ENCODE measurements at places on chromosomes 7 and 10.

GRCh38 chr10:29529146-29529545 lies 105.6 kb downstream of the SVIL start:
- no peak for DNase-seq

DNA sequence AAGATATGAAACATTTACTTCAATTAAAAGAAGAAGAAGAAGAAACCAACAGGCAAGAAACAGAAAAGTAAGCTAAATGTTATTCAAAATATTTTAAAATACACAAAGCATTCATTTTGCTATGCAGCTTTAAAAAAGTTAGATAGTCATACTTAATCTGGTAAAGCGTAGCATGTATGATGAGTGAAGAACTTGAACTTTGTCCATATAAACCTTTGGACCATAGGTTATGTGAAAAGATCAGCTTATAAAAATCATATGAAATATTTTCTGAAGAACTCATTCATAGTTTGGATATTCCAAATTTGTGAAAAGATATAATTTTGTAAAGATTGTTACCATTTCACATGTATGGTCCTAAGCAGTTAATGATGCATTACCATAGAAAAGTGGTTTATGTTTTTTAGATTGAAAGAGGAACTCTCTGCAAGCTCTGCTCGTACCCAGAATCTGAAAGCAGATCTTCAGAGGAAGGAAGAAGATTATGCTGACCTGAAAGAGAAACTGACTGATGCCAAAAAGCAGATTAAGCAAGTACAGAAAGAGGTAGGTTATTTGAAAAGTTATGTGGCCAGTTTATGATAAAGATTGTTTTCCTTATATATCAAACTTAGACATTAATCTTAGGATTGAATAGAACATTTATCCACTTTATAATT lies 37.3 kb downstream of the KIF20B start:
- no peak for DNase-seq

DNA sequence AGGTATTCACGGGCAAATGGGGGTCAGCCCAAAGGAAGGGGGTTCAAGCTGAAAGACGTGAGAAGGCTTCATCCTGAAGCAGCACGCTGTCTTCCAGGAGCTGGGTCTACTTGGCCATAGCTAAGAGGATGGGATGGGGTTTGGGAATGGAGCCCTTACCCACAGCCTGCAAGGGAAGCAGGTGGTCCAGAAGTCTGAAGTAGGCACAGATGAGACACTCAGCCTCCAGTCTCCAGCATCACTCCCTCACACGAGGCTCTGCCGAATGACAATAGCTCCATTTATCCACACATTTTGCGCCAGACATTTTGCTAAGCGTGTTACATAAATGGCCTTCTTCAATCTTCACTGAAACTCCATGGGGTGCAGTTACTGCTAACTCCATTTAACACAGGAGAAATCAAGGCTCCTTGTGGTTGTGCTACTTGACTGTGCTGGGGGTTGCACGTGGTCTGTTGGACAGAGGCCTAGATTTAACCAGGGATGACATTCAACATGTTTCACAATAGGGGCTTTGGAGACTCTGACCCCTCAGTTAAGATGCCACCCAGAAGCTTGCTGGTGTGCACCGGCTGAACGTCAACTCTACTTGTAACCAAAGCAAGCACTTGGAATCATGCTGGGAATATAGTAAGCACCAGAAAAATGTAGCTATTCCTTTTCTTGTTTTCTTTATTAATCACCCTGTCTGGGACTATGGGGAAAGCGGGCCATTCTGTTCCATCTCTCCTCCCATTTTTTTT lies 85.3 kb downstream of the FAM241B start:
- DNase-seq = no peak

GRCh38 chr7:43463401-43463980 lies 119.4 kb upstream of the STK17A start:
- DNase-seq = no peak

- no peak for DNase-seq
Measured at GRCh38 chr10:11080564-11080984, 62.9 kb downstream of the CELF2 start.

DNA sequence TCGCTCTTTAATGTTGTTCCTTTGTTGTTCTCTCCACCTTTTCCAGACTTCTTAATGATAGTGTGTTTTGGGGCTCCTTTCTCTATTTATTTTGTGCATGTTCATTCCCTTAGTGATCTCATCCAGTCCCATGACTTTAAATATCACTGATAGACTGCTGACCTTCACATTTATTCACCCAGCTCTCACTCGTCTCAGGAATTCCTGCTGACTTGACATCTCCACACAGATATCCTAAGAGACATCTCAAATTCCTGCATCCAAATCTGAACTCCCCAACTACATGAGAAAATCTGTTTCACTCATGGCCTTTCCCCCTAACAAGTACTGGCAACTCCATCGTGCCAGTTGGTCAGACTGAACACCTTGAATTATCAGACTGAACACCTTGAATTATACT lies 111.2 kb downstream of the CTTNBP2 start:
- DNase-seq = no peak

DNA sequence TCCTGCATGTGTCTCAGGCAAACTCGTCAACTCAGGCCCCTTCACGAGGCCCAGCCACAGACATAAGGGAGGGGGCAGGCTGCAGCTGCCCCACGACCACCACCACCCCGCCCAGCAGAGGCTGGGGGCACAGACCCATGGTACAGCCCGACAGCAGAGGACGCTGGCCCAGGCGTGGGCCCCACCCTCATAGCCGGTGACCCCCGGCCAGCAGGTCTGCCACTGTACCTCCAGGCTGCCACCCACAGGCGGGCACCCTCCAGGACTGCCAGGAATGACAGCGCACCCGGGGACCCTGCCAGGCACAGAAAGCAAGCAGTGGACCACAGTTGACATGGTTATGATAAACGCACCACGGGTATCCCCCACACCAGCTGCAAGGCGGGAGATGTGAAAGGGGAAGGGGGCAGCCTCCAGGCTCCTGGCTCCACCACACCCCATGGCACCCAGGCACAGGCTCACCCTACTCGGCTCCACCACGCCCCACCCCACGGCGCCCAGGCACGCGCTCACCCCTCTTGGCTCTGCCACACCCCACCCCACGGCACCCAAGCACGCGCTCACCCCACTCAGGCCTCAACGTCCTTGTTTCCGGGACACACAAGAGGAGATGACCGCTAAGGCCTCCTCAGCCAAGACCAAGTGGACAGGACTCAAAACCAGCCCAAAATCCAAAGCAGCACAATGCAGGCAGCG lies 135.9 kb downstream of the MAD1L1 start:
- no peak for DNase-seq

DNA sequence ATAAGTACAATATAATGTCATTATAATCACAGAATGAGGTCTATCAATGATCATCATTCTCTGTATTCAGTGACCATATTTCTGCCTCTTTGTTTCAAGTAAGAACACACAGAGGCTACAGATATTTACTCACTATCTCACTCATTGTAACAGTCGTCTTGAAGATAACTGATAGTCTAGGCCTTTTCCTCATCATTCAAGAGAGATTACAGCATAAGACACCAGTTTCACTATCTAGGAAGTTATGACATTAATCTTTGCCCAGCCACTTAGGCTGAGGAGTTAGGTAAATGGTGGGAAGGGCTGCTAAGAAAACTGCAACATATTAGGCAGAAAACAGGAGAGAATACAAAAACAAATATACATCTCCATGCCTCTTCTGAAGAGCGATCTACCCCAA lies 125.3 kb downstream of the CHCHD3 start:
- no peak for DNase-seq

- DNase-seq = no peak
Measured at GRCh38 chr7:116698930-116699721, 27.1 kb downstream of the MET start.

DNA sequence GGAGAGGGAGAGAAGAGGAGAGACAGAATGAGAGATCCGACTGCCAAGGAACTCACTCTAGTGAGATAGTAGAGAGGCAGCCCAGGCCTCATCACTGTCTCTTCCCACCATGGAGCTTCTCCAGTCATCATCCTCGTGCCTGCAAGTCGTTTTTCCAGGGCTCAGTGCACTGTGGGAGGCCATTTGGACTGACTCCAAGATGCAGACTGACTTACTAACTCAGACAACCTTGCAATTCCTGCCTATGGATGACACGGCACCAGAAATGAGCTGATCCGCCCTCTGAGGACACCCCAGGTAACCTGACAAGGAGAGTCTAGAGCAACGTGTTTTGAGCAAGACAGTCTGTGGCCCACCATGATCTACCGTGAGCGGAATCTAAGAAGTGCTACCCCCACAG lies 154.9 kb downstream of the GLI3 start:
- no peak for DNase-seq

- no peak for DNase-seq
Measured at GRCh38 chr10:63717027-63717715, 196.0 kb downstream of the REEP3 start.

GRCh38 chr7:100793806-100794660 lies 33.3 kb downstream of the EPHB4 start:
- no peak for DNase-seq

DNA sequence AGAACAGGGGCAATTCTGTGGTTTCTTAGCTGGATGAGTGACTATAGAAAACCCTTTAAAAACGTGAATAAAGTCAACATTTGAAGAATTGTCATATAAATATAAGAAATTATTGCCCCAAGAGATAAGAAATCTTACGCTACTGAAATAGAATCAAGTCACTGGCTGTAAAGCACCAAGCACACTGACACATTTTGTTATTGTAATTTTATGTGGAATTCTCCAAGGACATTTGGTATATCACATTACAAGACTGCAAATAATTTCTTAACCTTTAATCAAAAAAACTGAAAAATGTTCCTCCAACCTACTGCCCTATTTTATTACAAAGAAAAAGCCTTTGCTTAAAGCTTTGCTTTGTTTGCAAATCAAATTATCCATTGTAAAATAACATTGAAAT lies 383.3 kb downstream of the IPMK start:
- DNase-seq = no peak

- no peak for DNase-seq
Measured at GRCh38 chr7:54944179-54944578, 74.6 kb upstream of the EGFR start.

GRCh38 chr10:35579726-35580422 lies 25.3 kb upstream of the GJD4 start:
- DNase-seq = no peak

DNA sequence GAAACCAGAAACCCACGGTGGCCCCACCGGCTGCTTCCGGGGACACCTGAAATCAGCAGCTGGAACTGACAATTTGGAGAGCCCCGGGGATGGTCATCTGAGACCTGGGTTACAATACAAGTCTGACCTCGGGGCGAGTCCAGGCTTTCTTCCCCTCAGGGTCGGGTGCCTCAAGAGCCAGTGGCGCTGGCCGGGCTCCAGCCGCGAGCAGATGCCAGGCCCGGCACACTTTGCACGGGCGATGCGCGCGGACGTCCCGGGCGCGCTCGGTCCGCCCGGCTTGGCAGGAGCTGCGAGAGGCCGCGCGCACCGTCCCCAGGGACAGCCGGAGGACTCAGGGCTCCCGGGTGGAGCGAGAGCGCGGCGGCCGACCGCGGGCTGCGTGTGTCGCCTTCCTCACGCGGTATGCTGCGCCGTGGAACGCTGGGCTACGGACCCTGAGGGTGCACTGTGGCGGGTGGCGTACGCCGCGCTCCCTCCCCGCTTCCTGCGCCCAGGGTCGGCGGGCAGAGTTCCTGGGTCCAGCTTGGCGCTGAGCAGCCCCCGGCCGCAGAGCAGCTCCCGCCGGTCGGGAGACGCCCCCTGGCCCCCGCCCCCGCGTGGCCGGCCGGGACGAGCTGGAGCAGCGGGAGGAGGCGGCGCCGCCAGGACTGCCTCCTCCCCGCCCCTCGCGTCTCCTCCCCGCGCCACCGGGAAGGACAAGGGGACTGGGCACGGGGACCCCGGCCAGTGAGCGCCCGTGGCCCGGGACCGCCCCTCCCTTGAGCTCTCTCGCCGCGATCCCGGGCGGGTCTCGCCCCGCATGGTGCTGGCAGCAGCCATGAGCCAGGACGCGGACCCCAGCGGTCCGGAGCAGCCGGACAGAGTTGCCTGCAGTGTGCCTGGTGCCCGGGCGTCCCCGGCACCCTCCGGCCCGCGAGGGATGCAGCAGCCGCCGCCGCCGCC lies at the start of gene RBM20:
TSS of gene RBM20 (plus strand) at position 684 of the 945 bp plus-strand sequence. CDS start at position 803, 119 bp downstream.
- no peak for DNase-seq

DNA sequence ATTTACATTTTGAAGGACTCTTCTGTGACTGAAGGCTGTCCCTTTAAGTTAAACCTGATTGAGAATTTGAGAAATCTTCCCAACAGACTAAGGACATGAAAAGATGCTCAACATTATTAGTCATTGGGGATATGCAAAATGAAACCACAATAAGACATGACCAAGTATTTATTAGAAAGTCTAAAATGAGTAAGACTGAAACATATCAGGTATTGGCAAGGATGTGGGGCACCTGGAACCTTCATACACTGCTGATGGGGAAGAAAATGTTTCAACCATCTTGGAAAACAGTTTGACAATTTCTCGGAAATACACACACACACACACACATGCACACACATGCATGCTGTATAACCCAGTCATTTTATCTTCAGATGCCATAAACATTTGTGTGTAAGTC lies 132.1 kb upstream of the CDK6 start:
- DNase-seq = no peak

GRCh38 chr10:123948030-123948823 lies 56.6 kb upstream of the CPXM2 start:
- DNase-seq = no peak

DNA sequence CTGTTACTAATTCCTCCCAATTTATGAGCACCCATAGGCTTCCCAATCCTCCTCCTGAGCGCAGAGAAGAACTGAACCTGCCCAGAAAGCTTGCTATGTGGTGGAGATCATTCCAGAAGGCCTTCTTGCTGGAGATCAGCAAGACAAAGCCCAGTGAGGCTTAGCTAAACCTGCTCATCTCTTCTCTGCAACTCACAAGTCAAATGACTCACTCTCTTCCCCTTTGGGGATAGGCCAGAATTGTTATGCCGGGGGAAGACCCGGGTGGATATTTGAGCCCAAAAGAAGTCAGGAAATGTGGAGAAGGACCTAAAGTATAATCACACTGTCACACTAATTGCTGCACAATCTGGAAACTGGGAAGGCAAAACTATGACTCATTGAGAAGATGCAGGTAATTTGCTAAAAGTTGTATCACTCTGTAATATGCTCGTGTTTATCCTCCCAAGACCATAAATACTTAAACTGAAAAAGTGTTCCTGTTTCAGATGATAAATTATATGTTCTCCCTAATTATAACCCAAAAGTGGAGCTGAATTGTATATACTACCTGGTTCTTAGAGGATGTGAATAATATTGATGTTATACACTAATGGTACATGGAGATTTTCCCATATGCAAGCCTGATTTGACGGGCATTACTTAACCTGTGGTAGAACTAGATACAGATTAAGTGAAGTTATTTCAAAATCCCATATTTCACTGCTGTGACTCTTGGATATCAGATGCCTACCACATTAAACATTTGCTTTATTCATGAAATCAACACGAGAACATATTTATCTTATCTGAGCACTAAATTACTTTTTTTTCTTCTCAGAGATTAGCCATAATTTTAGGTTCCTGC lies 6.4 kb downstream of the NEBL start:
- DNase-seq = no peak

GRCh38 chr10:69573056-69573806 lies at the start of gene NEUROG3:
NEUROG3 (minus strand) TSS chr10:69573422; CDS start chr10:69573043, 379 bp downstream.
- DNase-seq = no peak

GRCh38 chr7:122369756-122370155 lies 65.2 kb upstream of the FEZF1 start:
- DNase-seq = no peak

Data from HS-5 (cell line).